ENCODE measurements at places on chromosomes 3 and 15.

- H3K4me1 ChIP-seq, result no peaks in the 10 kb centered on the region
- no peaks in the 10 kb centered on the region for H3K36me3 ChIP-seq
- no peak overlapping the region for H3K4me3 ChIP-seq
- no peak overlapping the region for H3K27ac ChIP-seq
- no peaks in the 10 kb centered on the region for H3K27me3 ChIP-seq
Observed at GRCh38 chr15:27241943-27242342, 271.0 kb downstream of the GABRG3 start.

GRCh38 chr3:177405191-177405672, 207.9 kb upstream of the TBL1XR1 start:
- H3K4me1 ChIP-seq, result peaks cover 1% of the 10 kb centered on the region
- no peak for DNase-seq
- no peak overlapping the region for H3K4me3 ChIP-seq
- no peaks in the 10 kb centered on the region for H3K36me3 ChIP-seq
- no peaks in the 10 kb centered on the region for H3K27me3 ChIP-seq

GRCh38 chr15:76565366-76565765, 228.8 kb downstream of the ISL2 start:
- H3K36me3 ChIP-seq, result no peaks in the 10 kb centered on the region
- H3K4me3 ChIP-seq, result no peak overlapping the region
- no peaks in the 10 kb centered on the region for H3K4me1 ChIP-seq
- H3K27ac ChIP-seq, result no peak overlapping the region

GRCh38 chr15:101255615-101256241, 3.9 kb upstream of the CHSY1 start:
- no peaks in the 10 kb centered on the region for H3K36me3 ChIP-seq
- H3K27ac ChIP-seq, result no peak overlapping the region
- peaks cover 12% of the 10 kb centered on the region for H3K4me1 ChIP-seq
- no peaks in the 10 kb centered on the region for H3K27me3 ChIP-seq

DNA sequence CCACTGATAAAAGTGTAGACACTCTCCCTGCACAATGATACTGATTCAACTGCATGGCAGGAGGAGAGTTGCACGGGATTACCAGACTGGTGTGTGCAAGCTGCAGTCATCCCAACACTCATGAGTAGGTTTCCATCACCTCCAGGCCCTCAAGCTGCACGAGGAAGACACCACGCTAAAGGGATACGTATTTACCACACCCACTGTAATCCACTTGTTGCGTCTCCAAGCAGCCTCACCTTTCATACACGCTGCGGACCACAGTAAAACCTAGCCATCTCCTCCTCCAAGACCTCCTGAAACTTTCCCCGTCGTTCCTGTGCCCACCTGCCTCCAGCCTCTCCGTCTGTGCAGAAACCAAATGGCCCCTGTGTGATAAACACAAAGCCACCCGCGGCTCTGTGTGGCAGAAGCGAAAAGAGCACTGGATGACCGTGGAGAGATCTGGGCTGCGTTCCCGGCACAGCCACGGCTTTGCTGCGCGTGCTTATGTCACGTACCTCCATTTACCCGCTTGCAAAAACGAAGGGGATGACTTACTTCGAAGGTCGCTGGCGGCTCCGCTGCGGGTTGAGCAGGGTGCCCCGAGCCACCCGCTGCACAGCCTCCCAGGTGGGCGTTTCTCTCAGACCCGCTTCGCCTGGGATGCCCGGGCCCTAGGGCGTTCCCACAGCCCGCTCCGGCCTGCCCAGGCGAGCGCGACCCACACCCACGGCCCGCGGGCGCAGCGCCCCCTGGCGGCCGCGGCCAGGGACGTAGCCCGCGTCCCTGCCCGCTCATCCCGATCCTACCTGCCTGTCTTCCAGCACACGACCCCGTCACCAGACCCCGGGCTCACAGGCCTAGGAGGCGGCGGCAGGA, 643 bp downstream of the ABCC5 start:
- H3K27me3 ChIP-seq, result no peaks in the 10 kb centered on the region
- H3K4me1 ChIP-seq, result 0 out of 2 replicates have a peak, but pooled peaks cover 6% of the 10 kb centered on the region
- DNase-seq, result peak; percentile 63
- H3K4me3 ChIP-seq, result peak overlapping the region; percentile 89
- H3K36me3 ChIP-seq, result no peaks in the 10 kb centered on the region
- H3K27ac ChIP-seq, result no peak overlapping the region

DNA sequence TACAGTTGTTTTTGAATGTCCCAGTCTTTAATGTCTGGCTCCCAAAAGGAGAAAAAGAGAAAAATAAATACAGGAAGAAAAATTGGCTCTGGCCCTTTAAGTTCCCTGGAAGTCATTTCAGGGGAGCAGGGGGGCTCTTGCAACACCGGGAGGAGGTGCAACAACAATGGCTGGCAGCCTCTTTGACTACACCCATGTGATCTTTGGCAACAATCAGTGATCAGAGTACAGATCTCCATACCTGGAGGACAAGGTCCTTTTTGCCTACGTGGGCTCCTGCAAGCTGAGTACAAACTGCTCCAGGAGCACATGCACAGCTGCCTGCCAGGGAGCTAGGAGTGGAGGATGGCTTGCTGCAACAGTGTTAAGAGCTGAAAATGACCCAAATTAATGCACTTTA, 63.9 kb downstream of the GLCE start:
- H3K27me3 ChIP-seq, result no peaks in the 10 kb centered on the region
- no peak overlapping the region for H3K27ac ChIP-seq
- no peaks in the 10 kb centered on the region for H3K36me3 ChIP-seq
- no peak overlapping the region for H3K4me3 ChIP-seq
- DNase-seq, result no peak

- H3K4me3 ChIP-seq, result no peak overlapping the region
- H3K27ac ChIP-seq, result no peak overlapping the region
- H3K27me3 ChIP-seq, result no peaks in the 10 kb centered on the region
- H3K36me3 ChIP-seq, result no peaks in the 10 kb centered on the region
- no peaks in the 10 kb centered on the region for H3K4me1 ChIP-seq
Observed at GRCh38 chr3:191170097-191170496, 28.9 kb upstream of the OSTN start.

Measured in MM.1S (cell line).